Bone marrow (tissue), 2 donors: ENCODE measurements at places on chromosomes 2 and 18.
A peak's percentile ranks its signal among the peaks of the same experiment; 100 is the strongest.

DNA sequence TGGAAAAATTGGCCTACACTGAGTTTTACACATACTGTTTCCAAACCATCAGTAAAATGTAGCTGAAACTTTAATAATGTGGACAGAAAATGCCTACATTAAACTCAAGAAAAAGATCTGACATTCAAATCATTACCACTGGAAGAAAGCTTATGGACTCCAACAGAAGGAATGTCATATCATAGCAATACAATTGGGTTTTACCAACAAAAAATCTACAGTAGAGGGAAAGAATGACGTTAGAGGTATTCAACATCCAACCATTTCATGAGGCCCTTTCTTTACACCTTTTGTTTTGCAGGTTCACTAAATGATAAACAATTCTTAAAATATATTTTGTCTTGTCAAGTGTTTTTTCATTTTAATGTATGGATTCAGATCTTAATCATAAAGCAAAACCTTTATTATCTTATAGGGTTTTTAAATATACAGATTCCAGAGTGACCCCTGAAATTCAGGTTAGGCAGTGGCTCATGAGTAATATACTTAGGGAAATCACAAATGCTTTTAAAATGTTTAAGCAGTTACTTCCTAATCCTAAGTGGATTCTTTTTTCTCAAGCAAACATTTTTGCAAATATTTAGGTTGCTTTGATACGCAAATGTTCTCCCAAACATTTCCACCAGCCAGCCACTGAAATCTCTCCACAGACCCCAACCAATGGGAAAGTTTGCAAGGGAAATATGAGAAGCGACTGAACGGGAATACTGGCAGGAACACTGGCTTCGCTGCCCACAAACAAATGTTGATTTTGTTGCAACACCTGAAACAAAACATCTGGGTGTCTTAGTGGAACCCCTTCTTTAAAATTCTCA is 168.7 kb downstream of the TCF4 start:
- no peak for DNase-seq

DNA sequence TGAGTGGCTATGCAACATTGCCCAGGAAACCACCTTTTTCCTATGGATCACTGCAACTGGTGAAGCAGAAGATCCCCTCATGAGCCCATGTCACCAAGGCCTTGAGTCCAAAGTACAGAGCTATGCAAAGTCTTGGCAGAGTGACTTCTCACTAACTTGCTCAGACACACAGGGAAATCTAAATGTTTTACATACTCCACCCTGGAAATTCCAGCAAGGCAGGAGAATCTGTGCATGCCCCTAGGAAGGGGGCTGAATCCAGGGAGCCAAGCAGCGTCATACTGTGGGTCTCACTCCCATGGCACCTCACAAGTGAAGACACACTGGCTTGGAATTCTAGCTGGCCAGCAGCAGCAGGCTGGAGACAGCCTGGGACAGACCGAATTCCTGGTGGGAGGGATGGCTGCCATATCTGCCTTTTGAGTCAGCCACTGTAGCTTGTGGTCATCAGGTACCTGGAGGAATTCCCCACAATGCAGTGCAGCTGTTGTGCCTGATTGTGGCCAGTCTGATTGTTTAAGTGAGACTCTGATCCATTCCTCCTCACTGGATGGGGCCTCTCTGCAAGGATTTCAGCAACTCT is 1817.4 kb downstream of the SUCLG1 start:
- DNase-seq, result no peak

DNA sequence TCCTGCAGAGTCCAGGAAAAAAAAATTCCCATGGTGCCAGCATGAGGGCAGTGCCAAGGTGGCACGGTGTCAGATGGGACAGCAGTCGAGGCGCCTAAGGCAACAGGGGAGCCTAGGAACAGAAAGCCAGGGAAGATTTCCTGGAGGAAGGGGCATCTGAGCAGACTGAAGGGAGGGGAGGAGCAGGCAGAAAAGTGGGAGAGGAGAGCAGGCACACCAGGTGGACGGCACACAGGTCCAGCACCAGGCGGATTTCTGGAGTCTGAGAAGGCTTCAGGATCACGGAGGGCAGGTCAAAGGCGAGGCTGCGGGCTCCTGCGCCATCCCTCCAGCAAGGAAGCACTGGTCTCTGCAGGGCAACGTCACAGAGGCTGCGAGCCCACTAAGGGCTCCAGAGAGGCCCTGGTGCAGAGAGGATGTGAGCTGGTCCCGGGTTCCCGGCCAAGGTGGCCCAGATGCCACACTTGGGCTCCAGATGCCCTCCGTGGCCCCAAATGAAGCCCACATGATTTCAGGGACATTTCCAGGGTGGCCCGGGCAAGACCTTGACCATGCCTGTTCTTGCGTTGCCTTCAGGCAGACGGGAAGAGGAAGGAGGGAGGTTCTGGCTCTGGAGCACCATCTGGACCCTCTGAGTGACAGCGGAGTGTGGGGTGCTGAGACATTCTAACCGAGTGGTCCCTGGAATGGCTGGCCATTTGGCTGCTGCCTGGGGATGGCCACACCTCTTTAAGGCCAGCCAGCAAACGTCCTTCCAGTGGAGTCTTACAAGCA is 4.1 kb downstream of the HS6ST1 start:
- no peak for DNase-seq

- no peak for DNase-seq
Measured at GRCh38 chr2:11574176-11575046, 40.6 kb downstream of the GREB1 start.

- no peak for DNase-seq
Measured at GRCh38 chr18:926946-927345, 22.3 kb downstream of the ADCYAP1 start.

DNA sequence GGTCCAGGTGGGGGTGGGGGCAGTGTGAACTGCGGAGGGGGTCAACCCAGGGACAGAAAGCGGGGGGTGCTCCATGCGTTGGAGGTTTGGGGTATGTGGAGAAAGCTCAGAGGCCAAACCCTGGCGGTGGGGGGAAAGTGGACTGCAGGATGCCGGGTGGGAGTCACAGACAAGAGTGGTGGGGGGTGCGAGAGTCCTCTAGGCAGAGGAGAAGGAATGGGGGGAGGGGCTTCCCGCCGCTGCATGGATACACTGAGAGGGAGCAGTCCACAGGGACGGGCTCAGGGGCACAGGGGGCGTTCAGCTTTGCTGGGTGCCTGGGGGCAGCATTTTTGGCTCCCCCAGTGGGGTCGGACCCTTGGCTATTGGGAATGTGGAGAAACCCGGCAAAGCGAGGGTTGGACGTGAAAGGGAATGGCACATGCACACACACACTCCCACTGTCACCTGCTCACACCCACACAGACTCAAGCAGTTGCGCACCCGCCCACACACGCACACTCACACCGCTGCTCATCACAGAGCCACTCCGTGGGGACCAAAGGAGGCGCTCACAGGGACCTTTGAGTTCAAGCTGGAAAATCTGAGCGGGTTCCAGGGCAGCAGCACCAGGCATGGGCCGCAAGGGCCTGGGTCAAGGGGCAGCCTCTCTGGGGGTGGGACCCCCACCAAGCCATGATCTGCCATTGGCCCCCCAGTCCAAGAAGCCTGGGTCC is 7.7 kb downstream of the GBX2 start:
- no peak for DNase-seq

DNA sequence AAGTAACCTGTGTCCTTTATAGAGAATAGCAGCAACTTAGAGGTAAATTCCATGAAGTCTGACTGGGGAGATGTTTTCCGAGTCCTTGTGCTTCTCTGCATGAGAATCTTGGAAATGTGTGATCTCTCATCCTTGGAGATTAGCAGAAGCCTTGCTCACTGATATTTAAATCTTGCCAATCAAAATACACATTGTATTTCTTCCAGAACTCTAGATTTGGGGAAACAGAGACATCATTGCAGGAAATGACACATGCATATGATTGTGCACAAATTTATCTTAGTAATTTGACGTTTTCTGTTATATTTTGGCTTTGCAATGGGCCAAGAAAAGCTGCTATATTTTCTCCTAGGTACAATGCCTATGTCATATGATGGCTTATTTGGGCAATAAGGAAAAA is 182.6 kb downstream of the ZNF804A start:
- no peak for DNase-seq

DNA sequence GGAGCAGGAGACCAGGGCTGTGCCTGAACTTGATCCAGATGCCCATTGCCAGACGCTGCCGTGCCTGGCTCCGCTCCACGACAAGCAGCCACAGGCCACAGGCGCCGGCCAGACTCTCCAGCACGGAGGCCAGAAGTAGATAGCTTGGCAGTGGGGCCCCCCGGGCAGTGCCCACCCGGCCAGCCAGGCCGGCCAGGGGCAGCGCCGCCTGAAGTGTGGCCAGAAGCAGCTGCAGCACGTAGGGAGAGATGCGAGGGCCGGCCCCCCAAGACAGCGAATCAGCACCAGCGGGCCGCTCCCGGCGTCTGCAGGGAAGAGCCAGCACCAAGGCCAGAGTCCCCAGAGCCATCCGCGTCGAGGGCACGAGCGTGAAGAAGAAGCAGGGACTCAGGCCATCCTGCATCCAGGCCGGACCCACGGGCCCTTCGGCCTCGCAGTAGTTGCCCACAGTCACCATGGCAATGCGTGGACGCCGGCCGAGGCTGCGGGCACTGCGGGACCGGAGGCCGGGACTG is 484 bp downstream of the ABCB6 start:
- peak; percentile 48 for DNase-seq

DNA sequence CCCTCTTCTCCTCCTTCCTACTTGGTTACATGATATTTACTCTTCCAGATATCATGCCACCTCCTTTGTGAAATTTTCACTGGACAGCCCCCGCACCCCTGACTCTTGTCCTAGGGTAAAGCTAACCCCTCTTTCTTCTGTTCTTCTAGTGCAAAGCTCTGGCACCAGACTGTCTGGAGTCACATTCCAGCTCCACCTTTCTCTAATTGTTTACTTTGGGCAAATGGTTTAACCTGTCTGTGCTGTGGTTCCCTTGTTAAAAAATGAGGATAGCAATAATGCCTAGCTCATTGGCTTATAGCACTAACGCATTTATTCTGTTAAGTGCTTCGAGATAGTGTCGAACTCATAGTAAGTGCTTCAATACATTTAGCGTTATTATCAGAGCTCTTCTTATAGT is 306.2 kb downstream of the ALK start:
- no peak for DNase-seq

DNA sequence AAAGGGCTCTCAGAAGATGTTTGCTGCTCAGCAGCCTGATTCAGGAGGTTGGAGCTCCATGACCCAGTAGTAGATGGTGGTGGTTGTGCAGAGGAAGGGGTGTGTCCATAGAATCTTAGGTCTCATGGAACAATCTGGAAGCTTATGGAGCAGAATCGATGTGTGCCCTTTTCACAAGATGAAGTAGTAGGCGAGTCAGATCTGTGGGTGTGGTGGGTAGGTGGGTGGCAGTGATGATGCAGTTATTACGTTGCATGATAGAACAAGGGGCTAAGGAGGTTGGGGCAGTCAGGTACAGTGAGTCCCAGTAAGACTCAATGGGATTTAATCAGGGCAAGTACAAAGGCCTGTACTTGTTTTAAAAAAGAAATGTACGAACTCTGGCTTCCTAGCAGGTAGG is 9.1 kb downstream of the TET3 start:
- no peak for DNase-seq

DNA sequence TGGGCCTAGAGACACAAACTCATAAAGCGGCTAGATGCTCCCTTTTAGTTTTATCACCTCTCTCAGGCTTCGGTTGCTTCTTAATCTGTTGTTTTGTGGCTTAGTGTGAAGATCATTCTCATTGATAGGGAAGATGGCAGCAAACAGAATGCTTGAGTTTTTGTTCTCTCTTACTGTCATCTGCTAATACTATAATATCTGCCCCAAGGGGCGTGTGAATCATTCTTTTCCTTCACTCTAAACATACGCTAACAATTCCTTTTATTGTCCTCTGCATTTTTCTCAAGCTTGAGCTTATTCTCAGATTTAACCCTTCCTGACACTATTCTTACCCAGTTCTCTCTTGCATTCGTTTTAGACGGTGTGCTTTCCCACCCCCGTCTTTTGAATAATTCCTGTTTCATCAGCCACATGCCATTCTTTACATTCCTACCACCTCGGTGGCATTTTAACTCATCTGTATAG is 323.9 kb upstream of the NRP2 start:
- DNase-seq, result no peak

DNA sequence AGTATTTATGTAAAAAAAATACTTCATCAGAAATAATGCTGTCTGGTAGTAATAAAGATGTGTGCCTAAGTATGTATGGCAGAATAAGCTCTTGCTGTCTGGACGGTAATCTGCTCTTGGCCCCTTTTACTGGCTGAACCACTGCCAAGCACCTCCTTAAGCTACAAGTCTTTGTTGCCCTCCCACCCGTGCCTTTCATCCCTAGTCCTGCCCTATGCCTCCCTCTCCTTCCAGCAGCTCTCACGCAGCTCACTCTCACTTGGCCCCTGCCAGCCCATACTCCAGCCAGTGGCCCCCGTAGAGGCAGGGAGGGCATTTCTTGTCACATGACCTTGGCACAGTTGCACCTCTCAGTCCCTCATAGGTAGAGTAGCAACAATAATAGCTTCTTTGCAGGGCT is 54.5 kb upstream of the NPAS2 start:
- DNase-seq, result no peak

- no peak for DNase-seq
Measured at GRCh38 chr2:192473331-192473730, 278.6 kb upstream of the TMEFF2 start.

- DNase-seq, result no peak
Measured at GRCh38 chr2:24875901-24876300, 44.1 kb downstream of the ADCY3 start.

DNA sequence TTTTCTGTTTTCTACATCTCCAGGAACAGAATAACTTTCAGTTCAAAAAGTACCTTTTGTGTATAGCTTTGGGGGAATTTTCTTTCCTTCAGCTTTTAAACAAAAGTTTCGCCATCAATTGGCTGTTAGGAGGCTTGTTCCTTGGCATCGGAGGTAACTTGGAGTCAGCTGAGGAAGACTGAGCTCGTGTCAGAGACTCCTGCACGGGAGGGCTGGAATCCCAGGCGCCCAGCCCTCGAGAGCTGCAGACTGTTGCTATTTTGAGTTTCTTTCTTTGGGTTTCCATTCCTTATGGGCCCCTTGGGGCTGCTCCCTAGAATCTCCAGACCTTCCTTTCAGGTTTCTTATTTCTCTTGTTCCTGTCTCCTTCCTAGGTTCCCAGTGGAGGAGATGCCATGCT is 8.1 kb downstream of the EMILIN2 start:
- DNase-seq, result no peak

GRCh38 chr18:23568281-23569138 is 17.8 kb downstream of the NPC1 start:
- DNase-seq, result no peak

GRCh38 chr2:239184968-239185903 is 215.6 kb downstream of the HDAC4 start:
- DNase-seq, result no peak

- no peak for DNase-seq
Measured at GRCh38 chr2:156436497-156437085, 412 bp downstream of the GPD2 start.
